ENCODE measurements at places on chromosomes 6 and 20.

GRCh38 chr20:17939622-17940223, 28.9 kb downstream of the SNX5 start:
- H3K4me3 ChIP-seq: no peak overlapping the region
- DNase-seq: no peak
- no peaks in the 10 kb centered on the region for H3K4me1 ChIP-seq
- H3K36me3 ChIP-seq: peaks cover 62% of the 10 kb centered on the region
- H3K27ac ChIP-seq: no peak overlapping the region

- no peak overlapping the region for H3K27ac ChIP-seq
- no peaks in the 10 kb centered on the region for H3K27me3 ChIP-seq
- H3K4me3 ChIP-seq: no peak overlapping the region
Measured at GRCh38 chr6:7851780-7852179, 58.8 kb downstream of the TXNDC5 start.

- no peaks in the 10 kb centered on the region for H3K4me1 ChIP-seq
- no peak overlapping the region for H3K4me3 ChIP-seq
- no peaks in the 10 kb centered on the region for H3K36me3 ChIP-seq
- no peaks in the 10 kb centered on the region for H3K27me3 ChIP-seq
- DNase-seq: no peak
Measured at GRCh38 chr6:107976155-107976783, 18.3 kb upstream of the SEC63 start.

- no peak overlapping the region for H3K27ac ChIP-seq
- no peaks in the 10 kb centered on the region for H3K4me1 ChIP-seq
- no peak for DNase-seq
- H3K27me3 ChIP-seq: peaks cover 72% of the 10 kb centered on the region
- H3K36me3 ChIP-seq: no peaks in the 10 kb centered on the region
- no peak overlapping the region for H3K4me3 ChIP-seq
Measured at GRCh38 chr6:168498161-168498843, 57.3 kb downstream of the SMOC2 start.

- H3K27me3 ChIP-seq: peaks cover 100% of the 10 kb centered on the region
- H3K36me3 ChIP-seq: no peaks in the 10 kb centered on the region
- H3K4me1 ChIP-seq: no peaks in the 10 kb centered on the region
- H3K4me3 ChIP-seq: no peak overlapping the region
- DNase-seq: no peak
Measured at GRCh38 chr6:125732398-125732797, 17.0 kb upstream of the HEY2 start.

- H3K36me3 ChIP-seq: no peaks in the 10 kb centered on the region
- H3K4me1 ChIP-seq: peaks cover 12% of the 10 kb centered on the region
- no peak overlapping the region for H3K4me3 ChIP-seq
Measured at GRCh38 chr6:128370072-128370471, 150.3 kb downstream of the PTPRK start.

DNA sequence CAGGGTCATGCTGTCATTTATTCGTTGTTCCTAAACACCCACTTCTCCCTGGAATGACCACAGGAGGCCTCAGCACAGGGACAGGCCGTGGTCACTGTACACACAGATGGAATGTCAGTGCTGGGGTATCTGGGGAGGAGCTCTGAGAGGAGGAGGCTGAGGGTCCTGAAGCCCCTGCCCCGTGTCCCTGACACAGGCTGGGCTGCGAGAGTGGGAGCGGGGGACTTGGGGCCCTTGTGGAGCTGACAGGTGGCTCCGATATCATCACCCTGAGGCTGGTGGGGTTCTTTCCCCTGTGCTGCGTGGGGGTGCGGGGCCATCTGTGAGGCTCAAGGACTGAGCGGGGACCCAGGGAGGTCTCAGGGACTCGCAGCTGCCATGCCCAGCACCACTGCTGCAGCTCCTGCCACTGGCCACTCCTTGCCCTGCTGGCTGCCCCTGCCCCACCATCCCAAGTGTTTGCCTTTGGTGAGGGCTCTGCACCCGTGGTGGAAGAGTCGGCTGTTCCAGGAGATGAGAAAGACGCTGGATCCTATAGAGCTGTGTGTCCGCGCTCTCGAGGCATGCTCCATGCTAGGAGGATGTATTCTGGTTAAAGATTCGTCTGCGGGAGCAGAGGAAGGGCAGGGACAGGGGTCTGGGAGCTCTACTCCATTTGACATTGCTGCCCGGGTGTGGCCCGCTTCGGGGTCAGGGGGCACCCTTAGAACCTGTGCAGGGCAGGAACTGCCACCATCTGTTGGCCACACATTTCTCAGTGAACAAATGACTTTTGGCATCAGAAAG, 18.9 kb downstream of the NPEPL1 start:
- H3K27me3 ChIP-seq: no peaks in the 10 kb centered on the region
- no peaks in the 10 kb centered on the region for H3K4me1 ChIP-seq
- H3K27ac ChIP-seq: no peak overlapping the region

DNA sequence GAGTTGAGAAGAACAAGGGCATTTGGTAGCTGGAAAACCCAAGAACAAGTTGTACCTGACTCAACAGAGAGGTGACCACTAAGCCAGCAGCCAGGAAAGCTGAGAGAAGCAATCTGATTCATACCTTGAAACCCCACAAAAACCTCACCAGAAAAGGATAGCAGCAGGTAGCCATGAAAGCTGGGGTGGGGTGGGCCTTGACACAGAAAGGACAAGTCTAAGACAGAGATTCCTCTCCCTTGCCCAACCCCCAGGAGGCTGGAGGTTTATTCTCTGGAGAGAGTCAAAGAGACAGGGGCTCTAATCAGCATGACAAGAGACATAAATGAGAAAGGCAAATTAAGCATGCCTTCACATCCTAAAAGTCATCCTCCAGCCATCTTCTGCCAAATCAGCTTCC, 151.7 kb upstream of the DST start:
- no peaks in the 10 kb centered on the region for H3K27me3 ChIP-seq
- peaks cover 44% of the 10 kb centered on the region for H3K4me1 ChIP-seq
- H3K4me3 ChIP-seq: no peak overlapping the region
- H3K36me3 ChIP-seq: no peaks in the 10 kb centered on the region
- DNase-seq: no peak
- no peak overlapping the region for H3K27ac ChIP-seq

DNA sequence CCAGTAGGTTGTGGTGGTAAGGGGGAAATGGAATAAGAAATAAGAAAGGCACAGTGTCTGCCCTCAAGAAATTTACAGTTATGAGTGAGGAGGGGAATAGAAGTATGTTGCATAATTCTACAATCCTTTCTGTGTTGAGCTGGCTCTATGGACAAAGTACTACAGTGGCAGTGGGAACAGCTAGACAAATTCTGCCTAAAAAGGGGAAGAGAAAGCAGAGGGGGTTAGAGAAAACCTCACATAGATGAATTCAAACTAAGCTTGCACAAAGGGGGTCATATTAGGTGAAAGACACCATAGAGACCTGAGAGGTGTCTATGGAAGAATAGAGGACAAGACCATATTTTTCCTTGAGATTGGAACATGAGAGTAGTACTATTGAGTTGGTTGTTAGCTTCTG, 146.9 kb upstream of the VGLL2 start:
- no peak overlapping the region for H3K4me3 ChIP-seq
- no peak for DNase-seq
- H3K36me3 ChIP-seq: no peaks in the 10 kb centered on the region
- no peaks in the 10 kb centered on the region for H3K27me3 ChIP-seq

GRCh38 chr6:106560996-106561685, 68.2 kb downstream of the RTN4IP1 start:
- no peak overlapping the region for H3K4me3 ChIP-seq
- peak overlapping the region; percentile 86 for H3K27ac ChIP-seq
- peaks cover 71% of the 10 kb centered on the region for H3K36me3 ChIP-seq
- H3K4me1 ChIP-seq: peaks cover 26% of the 10 kb centered on the region

DNA sequence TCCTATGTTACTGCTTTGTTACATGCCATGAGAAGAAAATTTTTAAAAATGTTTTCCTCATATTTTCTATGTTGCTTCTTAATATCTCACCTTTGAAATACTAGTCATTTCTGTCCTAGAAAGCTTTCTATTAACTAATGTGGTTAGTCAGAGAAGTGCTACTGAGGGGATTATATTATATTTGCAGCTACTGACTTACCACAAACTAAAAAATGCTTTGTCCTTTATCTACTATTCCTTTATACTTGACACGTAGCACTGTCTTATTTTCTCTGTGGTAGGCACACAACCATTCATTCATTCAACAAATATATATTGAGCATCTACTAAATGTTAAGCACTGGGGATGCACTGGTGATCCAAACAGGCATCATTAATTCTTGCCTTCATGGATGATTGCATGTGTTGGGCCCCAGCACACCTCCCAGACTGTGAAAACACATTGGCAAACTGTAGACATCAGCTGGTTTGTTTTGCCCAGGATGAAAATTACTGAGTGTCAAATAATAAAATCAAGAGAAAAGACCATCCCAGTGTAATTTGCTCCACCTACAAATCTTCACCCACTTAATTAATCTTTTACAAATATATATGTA, 10.7 kb upstream of the MLIP start:
- no peaks in the 10 kb centered on the region for H3K36me3 ChIP-seq
- DNase-seq: no peak
- no peak overlapping the region for H3K27ac ChIP-seq
- no peak overlapping the region for H3K4me3 ChIP-seq
- no peaks in the 10 kb centered on the region for H3K27me3 ChIP-seq

GRCh38 chr20:22346716-22347115, 237.7 kb downstream of the FOXA2 start:
- H3K27me3 ChIP-seq: no peaks in the 10 kb centered on the region
- H3K36me3 ChIP-seq: no peaks in the 10 kb centered on the region
- peak overlapping the region; percentile 16 for H3K27ac ChIP-seq
- no peak overlapping the region for H3K4me3 ChIP-seq
- DNase-seq: no peak

DNA sequence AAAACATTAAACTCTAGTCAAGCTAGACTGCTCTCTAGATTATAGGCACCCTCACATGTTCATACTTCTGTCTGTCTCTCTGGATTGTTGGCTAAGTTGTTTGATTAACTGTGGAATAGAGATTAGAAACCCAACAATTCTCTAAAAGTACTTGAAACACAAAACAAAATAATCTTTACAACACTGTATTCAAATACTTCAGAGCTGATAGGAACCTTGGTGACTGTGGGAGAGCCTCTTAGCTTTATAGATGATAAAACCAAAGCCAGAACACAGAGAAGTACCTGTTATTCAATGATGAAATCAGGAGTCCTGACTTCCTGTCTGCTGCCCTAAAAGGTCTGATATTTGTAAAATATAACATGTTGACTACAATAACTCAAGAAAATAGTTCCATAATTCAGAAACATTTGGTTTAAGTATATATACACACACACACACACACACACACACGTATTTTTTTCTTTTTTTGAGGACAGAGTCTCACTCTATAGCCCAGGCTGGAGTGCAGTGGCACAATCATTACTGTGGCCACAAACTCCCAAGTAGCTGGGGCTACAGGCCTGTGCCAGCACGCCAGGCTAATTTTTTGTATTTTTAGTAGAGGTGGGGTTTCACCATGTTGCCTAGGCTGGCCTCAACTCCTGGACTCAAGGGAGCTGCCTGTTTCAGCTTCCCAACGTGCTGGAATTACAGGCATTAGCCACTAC, 222.0 kb downstream of the FUT9 start:
- no peaks in the 10 kb centered on the region for H3K36me3 ChIP-seq
- peaks cover 20% of the 10 kb centered on the region for H3K27me3 ChIP-seq

DNA sequence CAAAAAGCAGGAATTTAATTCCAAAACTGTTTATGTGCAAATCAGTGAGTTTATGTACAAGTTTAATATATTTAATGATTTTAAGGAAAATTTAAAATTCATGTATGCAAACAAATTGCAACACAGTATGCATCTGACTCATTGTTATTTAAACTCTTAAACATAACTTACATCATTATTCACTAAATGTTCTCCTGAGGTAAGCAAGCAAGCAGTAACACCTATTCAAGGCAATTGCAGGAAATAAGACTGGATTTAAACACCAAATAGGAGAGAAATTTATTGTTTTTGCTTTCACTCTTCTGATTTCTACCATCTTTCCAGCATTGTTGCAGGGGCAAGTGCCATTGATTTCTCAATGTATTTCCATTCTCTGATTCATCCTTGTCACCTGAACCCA, 239.5 kb downstream of the TFAP2A start:
- peak overlapping the region; percentile 28 for H3K27ac ChIP-seq
- peaks cover 30% of the 10 kb centered on the region for H3K4me1 ChIP-seq
- DNase-seq: peak; percentile 32
- H3K27me3 ChIP-seq: no peaks in the 10 kb centered on the region

- no peaks in the 10 kb centered on the region for H3K27me3 ChIP-seq
- no peak for DNase-seq
- H3K36me3 ChIP-seq: no peaks in the 10 kb centered on the region
- H3K27ac ChIP-seq: no peak overlapping the region
Measured at GRCh38 chr6:52377538-52378221, 15.7 kb downstream of the PAQR8 start.

DNA sequence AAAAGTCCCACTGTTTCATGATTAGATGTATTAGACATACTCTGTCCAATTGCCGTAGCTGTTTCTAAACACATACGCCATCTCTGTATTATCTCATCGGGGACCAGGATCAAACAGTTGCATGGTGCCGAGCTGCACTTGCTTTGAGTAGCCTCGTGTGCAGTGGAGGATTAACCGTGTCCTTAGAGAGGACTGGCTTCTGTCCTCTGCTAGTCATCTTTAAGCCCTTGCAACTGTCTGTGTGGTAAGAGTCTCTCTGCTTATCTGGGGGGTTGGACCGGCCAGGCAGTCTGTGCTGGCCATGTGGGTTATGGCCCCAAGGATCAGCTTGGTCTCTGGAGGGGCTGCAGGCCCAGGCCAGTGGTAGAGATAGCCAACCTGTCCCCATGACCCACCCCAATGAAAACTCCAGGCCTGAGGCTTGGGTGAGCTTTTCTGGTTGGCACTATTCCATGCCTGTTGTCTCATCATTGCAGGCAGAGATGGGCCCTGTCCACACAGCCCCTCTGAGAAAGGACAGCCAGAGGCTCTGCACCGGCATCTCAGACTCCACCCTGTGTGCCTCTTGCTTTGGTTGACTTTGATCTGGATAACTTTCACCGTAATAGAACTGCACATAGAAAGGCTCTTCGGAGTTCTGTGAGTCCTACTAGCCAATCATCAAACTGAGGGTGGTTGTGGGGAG, 137.3 kb upstream of the SNX9 start:
- no peaks in the 10 kb centered on the region for H3K27me3 ChIP-seq

DNA sequence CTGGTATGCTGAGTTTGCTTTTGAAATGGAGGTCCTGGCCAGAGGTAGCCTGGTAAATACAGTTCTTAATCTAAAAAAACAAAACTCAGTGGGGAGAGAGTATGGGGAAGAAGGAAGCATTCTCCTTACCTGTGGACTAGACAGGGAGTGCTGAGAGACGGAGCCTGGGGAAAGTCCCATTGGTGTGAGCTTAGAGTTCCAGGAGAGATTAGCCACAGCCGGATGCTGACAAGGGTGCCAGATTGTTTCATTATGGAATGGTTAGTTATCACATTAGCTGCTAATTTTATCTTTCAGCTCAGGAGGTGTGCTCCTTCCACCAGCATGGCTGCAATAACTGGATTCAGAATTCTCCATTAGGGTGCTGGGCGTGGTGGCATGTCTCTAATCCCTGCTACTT, 75.9 kb downstream of the RREB1 start:
- DNase-seq: no peak
- H3K36me3 ChIP-seq: peaks cover 76% of the 10 kb centered on the region
- no peak overlapping the region for H3K27ac ChIP-seq
- H3K4me1 ChIP-seq: no peaks in the 10 kb centered on the region

All from MCF 10A (cell line).